Testis (tissue), 5 donors: ENCODE measurements at places on chromosomes 12 and 14. TPM values are rescaled to one million over a fixed set of nuclear protein-coding genes. Genes with fewer than 3 reads are reported as not detected.

The TROAP gene
- total RNA-seq, result 36.1 TPM

The RNF41 gene
- 70.2 TPM for total RNA-seq

The AKAP3 gene
- total RNA-seq, result 71.0 TPM

The RDH5 gene
- 15.1 TPM for total RNA-seq

The OR6C65 gene
- total RNA-seq, result not detected

The SPIC gene
- total RNA-seq, result not detected

The NEDD8 gene
- 94.6 TPM for total RNA-seq

The RNASE1 gene
- 2,939 TPM for total RNA-seq

The SIX6 gene
- total RNA-seq, result 0.39 TPM
